ENCODE measurements at places on chromosomes 5 and 9.

GRCh38 chr5:34587355-34588241 lies 68.5 kb upstream of the RAI14 start:
- no peak for DNase-seq

- DNase-seq: no peak
Measured at GRCh38 chr5:91211997-91212713, 171.0 kb downstream of the ARRDC3 start.

GRCh38 chr9:99253134-99253533 lies 31.1 kb downstream of the SEC61B start:
- no peak for DNase-seq

- DNase-seq: no peak
Measured at GRCh38 chr9:127283917-127284497, 19.4 kb downstream of the GARNL3 start.

DNA sequence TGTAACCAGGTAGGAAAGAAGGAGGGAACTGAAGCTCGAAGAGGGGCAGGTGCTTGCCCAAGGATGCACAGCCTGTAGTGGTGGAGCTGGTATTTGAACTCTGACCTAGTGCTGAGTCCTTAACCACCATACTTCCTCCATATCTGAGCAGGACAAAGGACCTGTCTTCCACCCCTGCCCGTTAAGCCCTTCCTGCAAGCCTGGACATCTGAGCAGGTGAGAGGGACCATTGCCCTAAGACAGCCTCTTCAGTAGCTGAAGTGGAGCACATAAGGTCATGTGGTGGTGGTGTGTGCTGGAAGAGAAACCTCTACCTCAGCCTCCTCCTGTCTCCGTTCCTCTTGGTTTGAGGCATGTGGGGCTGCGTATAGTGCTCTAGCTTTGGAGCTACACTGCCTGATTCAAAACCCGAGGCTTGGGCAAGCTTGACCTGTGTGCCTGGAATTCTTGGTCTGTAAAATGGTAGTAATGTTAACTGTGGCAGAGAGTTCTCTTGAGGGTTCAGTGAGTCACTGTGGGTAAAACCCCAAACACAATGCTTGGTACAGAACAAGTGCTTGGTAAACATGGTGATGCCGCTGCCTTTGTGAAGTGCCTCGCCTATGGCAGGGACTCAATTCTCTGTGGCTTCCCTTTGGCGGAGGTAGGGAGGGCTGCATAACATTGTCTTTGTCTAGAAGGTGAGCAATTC lies 7.4 kb downstream of the GALNT10 start:
- DNase-seq: peak; percentile 78

DNA sequence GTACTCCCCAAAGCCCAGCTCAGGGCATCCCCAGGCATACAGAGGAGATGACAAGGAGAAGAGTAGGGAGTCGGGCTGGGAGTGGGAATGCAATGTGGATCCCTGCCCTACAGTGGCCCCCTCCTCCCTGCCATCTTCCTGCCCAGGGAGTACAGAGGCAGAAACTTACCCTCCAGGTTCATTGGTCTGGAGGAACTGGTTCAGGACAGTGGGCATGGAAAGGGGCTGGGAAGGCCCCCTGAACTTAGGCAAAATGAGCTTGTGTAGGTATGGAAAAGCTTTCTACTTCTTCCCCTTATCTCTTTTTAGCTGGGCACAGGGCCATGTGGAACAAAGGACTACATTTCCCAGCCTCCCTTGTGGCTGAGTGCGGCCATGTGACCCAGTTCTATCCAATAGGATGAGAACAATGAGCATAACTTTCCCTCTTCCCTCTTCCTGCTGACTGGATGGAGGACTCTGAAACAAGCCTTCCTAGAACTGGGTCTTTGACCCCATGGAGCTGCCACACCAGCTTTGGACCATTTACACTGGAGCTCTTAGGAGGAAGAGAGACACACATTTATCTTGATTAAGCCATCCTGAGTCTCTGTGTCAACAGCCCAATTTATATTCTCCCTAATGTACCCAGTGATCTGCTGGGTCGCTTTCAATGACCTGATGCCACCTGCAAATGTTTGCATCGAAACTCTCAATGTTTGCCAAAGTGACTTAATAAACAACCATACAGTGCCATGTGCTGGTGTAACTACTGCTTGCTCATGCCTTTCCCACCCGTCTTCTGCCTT lies 25.0 kb upstream of the HMCN2 start:
- peak; percentile 78 for DNase-seq

DNA sequence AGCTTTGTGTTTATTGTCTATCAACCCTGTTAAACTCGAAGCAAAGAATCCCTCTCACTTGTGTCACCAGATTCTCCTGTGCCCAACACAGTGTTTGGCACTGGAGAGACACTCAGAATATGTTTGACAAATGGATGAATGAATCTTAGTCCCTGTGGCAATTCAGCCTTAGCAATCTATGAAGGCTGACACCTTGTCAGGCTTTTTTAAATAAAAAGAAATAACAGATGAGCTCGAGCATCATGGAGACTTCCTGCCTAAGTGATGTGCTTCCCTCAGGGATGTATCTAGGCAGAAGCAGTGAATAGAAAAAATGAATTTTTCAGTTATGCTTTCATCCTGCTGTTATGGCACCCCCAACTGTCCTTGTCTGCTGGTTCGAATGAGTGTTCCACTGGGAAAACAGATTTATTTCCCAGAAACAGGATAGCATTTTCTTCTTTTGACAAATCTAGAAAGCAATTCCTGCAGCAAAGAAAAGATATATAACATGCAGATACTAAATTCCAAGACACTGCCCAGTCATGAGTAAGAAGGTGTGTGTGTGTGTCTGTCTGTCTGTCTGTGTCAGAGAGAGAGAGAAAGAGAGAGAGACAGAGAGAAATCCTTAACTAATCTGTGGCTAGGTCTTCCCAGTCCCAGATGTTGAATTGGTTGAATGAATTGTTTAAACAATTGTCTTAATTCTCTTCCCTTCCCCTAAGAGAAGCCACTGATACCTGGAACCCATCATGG lies 16.7 kb downstream of the MAMDC2 start:
- DNase-seq: no peak

DNA sequence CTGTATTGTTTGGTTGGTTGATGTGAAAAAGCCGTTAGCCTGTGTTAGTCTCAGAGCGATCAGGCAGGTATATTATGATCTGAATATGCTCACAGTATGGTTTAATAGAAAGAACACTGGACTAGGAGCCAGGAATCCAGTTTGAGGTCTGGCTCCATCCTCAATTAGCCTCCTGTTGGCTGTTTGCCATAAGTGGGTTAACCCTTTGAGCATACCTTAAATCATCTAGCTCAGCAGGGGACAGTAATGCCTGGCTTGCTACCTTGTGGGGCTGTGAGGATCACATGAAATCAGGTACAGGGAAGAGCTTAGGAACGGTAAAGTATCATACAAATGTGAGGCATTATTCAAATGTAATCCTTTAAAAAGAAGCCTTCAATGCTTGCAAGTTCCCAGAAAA lies 104.7 kb downstream of the CMYA5 start:
- DNase-seq: peak; percentile 46

GRCh38 chr5:38755181-38755580 lies 90.6 kb upstream of the OSMR start:
- no peak for DNase-seq

DNA sequence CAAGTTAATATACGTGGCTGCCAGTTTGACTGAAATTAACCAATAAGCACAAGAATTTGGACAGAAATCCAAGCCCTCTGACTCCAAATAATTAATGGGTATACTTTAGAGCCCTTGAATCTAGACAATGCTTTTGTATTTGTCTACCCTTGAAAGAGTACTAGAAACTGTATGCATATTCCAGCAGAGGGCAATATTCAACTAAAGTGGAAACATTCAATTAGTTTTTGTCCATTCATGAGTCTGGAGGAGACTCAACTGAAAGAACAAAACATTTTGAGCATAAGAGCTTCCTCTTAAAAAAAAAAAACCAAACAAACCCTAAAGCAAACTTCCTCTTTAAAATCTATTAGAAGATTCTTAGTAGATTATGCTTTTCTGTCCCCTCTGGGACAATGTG lies 157.8 kb downstream of the ARHGEF28 start:
- peak; percentile 68 for DNase-seq

- DNase-seq: no peak
Measured at GRCh38 chr5:16856531-16856930, 79.6 kb downstream of the MYO10 start.

- DNase-seq: no peak
Measured at GRCh38 chr9:8709731-8710130, 910.2 kb upstream of the DMAC1 start.

DNA sequence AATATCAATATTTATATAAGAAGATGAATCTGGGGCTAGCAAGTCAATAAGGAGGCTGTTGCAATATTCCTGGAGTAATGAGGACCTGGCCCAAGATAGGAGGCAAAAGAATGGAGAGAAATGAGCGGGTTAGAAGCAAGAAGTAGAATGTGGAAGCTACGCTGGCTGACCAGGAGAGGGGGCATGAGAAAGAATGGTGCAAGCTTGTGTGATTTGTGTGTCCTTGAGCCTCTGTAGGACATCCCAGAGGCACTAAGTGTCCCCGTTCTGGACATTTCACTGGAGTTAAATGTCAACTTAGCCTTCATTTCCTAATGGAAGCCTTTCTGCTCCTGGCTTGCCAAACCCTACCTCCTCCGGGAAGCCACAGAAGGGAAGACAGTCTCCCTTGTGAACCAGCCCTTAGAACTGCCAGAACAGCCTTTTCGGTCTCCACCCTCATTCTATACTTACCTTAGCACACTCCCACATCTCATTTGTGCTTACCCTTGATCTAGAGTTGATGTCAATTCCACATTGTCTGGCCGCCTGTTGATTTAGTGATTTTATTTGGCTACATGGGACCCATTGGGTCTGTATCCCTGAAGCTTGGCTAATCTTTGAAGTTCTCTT lies 6.7 kb upstream of the PDE6A start:
- no peak for DNase-seq

DNA sequence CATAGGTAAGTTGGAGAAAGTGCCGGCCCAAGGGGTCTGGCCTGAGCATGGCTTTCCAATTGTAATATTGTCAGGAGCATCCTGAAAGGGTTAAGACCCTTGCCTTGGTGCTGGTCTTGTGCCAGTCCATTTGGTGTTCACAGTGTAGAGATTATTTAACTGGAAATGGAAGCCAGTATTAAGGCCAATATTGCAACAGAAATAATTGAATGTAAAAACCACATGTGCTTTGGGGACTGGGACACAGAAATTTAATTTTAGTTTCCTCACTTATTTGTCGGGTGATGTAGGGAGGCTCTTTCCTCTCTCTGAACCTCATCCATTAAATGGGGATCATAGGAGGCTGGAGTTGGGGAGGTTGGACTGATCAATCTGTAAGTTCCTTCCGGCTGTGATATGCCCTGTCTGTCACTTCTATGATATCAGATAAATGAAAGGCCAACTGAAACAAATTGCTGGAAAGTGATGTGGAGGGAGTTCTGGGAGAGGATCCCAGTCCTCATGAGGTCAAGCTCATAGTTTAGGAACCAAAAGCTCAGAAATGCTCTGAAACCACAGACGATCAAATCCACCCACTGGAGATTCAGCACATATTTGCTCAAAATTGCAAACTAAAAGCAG lies 54.8 kb upstream of the COL15A1 start:
- DNase-seq: no peak

DNA sequence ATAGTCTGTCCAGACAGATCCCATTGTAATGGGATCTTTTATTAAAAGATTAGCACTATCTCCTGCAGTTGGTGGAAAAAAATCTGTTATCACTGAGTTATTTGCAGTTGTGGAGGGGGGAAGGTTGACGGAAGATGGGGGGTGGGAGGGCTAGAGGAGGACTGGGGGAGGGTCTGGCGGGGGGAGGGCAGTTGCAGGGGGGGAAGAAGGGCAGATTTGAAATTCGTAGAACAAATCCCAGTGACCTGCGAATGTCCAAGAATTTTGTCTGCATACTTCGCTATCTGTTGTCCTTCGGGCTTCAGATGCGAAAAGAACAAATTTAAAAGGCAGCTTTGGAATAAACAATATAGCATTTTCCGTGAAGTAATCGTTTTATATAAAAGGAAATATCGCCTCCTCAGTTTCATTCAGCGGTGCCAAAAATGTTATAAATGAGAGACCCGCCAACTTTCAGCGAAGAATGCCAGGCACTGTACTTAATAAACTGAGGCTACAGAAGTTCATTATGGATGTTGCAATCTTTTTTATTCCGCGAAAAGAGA lies 1.3 kb upstream of the FST start:
- DNase-seq: no peak

- DNase-seq: no peak
Measured at GRCh38 chr5:158354958-158355357, 496.0 kb upstream of the CLINT1 start.

DNA sequence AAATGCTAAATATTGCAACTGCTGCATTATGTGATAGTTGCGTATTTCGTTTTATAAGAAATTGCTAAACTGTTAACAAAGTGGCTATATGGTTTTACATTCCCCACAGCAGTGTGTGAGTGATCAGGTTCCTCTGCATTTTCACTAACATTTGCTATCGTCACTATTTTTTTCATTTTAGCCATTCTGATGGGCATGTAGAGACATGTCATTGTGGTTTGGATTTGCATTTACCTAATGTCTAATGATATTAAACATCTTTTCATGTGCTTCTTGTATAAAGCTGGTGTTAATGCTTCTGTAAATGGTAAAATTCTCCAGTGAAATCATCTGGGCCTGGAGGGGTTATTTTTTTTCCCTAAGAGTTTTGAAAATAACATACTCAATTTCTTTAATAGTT lies 61.6 kb downstream of the ERCC6L2 start:
- peak; percentile 45 for DNase-seq

- DNase-seq: peak; percentile 57
Measured at GRCh38 chr9:2241461-2241835, 226.3 kb downstream of the SMARCA2 start.

GRCh38 chr9:14797435-14797834 lies 74.9 kb upstream of the CER1 start:
- no peak for DNase-seq

- no peak for DNase-seq
Measured at GRCh38 chr5:50655067-50655809, 11.2 kb upstream of the PARP8 start.

DNA sequence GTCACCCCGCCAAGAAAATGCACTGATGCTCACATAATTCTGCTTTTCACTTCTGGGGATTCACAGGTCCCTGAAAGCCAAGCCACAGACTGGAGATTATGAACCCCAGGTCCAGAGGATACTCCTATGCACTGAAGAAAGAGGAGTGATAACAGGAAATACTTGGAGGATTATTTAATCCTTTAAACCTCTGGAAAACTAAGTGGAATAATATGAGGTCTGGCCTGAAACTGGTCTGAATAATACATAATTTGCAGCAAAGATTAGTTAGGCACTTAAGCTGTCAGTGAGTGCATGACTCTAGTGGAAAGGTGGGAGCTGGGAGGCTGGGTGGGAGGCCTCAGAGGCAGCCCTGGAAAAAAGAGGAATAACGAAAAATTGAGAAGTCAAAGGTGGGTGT lies 45.7 kb downstream of the MARCHF3 start:
- DNase-seq: no peak

- DNase-seq: no peak
Measured at GRCh38 chr5:42894057-42894456, 82.4 kb upstream of the SELENOP start.

- DNase-seq: peak; percentile 2
Measured at GRCh38 chr9:98401140-98402018, 145.9 kb upstream of the TBC1D2 start.

GRCh38 chr5:179870403-179870903 lies 11.8 kb upstream of the MRNIP start:
- peak; percentile 22 for DNase-seq
